ENCODE measurements at places on chromosomes 2 and 18.

GRCh38 chr2:69241093-69241492 lies 145.9 kb downstream of the GFPT1 start:
- DNase-seq, result no peak

DNA sequence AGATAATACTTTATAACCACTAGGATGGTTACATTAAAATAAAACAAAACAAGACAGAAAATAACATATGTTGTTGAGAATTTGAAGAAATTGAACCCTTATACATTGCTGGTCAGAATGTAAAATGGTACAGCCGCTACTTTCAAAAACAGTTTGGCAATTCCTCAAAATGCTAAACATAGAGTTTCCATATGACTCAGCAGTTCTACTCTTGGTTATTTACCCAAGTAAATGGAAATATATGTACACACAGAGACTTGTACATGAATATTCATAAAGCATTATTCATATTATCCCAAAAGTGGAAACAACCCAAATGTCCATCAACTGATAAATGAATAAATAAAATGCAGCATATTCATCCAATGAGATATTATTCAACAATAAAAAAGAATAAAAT lies 92.5 kb upstream of the LRATD1 start:
- no peak for DNase-seq

GRCh38 chr2:28101892-28102291 lies 211.4 kb downstream of the BABAM2 start:
- no peak for DNase-seq

DNA sequence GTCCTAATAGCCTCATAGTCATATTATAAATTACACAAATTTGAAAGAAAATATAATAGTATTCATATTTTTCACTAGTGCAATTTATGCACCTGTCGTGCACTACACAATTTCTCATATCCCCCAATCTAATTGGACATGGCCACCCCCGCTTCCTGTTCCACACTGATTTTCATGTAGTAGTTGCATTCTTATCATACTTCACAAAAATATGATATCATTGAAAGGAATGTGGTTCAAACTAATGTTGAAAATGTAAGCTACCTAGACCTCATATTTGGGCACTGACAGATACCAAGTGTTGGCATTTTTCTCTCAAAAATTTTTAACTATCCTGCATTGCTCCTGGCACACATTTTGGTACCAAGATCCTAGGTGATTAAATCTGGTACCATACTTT lies 985.5 kb upstream of the POU3F3 start:
- no peak for DNase-seq

DNA sequence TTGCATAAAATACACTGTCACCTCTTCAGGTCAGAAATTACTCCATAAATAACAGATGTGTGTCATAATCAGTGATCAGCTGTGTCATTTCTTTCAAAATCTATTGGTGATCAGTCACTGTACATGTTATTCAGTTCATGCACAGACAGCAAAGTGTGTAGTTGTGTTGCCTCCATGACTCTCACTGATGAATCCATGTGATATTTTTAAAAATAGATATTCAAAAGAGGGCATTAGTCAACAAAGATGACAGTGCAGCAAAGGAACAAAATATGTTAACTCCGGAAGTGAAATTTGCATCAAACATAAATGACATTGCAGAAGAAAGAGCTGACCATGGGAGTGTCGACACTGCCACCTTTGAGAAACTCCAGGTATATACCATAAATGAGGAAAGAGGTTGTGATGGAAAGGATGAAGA lies 17.1 kb upstream of the MCM6 start:
- no peak for DNase-seq

GRCh38 chr2:53785366-53785765 lies 1.4 kb downstream of the ASB3 start:
- no peak for DNase-seq

GRCh38 chr2:26363323-26363722 lies 16.7 kb upstream of the ADGRF3 start:
- DNase-seq, result no peak

DNA sequence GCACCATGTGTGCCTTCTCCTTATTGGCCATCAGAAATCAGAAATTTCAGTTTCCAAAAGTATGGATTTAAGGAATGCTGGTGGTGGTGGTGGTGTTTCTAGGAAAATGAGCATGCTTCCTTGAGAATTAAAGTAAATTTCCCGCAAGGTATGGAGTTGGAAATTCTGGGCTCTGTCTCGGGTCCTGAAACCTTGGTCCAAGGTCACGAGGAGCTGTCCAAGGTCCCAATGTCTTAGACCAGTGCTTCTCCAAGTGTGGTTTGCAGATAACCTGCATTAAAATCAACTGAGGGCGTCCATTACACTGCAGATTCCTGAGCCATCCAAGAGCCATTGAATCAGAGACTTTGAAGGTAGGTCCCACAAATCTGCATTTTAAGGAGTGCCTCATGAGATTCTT lies 210.9 kb upstream of the PKDCC start:
- DNase-seq, result no peak

- no peak for DNase-seq
Measured at GRCh38 chr18:75087119-75088020, 121.6 kb downstream of the PTGR3 start.

- no peak for DNase-seq
Measured at GRCh38 chr2:71908798-71909197, 238.9 kb downstream of the CYP26B1 start.

GRCh38 chr2:212488611-212489010 lies 50.0 kb downstream of the ERBB4 start:
- DNase-seq, result no peak

GRCh38 chr2:43425659-43426058 lies 170.2 kb downstream of the THADA start:
- no peak for DNase-seq

DNA sequence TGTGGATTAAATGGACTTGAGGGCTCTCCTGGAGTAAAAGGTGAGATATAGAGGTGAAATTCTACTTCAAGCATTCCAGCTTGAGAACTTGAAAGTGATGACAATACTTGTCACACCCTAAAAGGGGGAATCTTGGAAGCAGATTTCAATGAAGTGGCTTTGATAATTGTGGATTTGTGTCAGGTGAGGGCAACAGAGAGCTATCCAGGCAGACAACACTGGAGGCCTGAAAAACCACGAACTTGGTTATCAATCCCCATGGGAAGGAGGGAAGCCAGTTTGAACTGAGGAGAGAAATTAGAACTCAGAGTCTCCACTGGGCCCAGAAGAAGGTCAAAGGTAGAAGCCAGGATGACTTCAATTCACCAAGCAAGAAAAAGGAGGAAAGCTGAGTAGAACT lies 263.9 kb downstream of the FIGN start:
- DNase-seq, result no peak

DNA sequence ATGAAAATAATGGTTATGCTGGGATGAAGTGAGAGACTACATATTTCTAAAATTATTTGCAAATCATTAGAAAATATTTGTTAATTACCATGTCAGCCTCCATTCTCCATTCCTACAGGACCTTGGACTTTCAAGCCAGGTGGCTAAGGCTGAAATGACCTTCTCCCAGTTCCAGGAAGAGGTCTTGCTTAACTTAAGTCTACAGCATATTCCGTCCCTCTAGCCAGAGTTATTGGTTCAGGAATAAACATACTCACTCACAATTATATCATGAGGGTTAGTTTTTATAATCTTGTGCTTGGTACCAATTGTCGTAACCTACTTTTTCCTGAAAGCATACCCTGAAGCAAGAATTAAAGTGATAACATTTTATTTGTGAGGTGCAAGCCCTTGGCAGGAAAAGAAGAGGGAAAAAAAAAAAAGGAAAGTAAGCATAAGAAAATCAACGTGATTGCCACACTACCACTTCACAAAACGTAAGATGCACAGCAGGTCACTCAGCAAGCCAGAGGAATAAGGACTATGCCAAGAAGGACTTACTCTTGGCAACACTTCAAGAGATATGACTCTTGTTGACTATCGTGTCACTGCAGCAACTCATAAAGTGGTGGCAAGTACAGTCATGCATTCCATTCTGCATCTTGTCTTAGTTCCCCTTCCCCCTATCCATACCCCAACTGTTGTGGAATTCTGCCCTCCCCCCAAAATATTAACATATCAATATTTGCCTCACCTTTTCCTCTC lies 479.1 kb downstream of the MBD2 start:
- no peak for DNase-seq

GRCh38 chr18:34493566-34494358 lies 216.3 kb upstream of the DTNA start:
- DNase-seq, result no peak

DNA sequence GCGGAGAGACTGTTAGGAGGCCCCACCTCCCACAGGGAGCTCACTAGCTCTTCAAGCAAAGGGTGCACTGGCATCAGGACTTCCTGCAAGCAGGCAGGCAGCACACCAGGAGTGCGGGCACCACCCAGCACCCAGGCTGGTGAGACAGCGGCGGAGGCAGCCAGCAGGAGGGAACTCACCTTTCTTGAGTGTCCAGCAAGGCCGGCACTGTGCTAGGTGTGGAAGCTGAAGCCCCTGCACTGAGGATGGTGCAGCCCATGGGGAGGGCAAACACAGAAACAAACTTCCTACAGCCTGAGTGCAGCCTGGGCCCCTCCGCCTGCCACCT lies 100.7 kb upstream of the ID2 start:
- DNase-seq, result no peak

GRCh38 chr2:226618875-226619605 lies 180.6 kb downstream of the IRS1 start:
- DNase-seq, result no peak

All from caudate nucleus (tissue), 63 donors.